ENCODE measurements at places on chromosomes 7 and 10.

DNA sequence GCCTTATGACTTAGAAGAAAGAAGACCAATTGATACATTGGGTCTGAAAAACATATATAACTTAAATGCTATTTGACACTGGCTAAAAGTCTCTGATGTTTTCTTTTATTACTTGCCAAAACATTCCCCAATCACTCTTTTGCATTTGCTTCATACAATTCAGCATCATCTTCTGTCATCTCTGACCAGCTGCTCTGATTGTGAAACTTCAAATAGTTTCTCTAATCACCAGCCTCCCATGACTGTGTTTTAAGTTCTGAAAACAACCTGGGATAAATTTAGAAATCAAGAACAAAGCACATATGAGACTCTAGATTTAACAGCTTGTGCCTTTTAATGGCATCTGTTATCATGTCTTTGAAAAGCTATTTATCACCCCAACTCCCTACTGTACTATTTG lies 208.4 kb upstream of the KCND2 start:
- no peak for DNase-seq

DNA sequence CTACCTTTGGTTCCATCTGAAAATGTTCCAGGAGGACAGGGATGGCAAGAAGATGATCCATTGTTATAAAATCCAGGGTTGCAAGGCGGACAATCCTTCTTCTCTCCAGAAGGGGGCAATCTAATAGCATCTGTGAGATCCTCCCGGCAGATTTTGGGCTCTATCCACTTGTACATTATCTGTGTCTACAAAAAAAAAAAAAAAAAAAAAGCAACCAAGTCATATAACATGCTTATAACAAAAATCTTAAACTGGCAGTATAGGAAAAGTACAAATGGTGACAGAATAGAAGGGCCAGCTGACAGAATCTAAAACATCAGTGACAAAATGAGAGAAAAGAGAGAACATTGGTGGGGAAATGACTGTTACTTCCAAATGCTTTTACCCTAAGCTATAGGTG lies 132.7 kb downstream of the ELAPOR2 start:
- peak; percentile 15 for DNase-seq

- no peak for DNase-seq
Observed at GRCh38 chr10:129192344-129193128, 274.5 kb upstream of the MGMT start.

DNA sequence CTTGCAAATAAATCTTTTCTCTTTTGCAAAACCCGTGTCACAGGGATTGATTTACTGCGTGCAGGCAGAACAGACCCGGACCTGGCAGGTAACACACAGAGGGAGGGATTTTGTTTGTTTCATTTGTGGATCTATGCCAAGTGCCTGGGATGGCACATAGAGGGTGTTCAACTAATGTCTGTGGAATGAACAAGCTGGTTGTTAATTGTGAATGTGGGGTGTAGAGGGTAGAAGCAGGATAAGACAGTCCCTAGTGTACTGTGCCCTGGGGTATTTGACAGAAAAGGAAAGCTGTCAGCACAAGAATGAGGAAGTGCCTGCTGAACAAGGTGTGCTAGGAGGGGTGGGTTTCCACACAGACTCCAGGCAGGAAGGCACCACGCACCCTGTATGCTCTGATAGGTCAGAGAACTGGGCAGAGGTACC lies 331.8 kb downstream of the CALN1 start:
- DNase-seq: no peak

DNA sequence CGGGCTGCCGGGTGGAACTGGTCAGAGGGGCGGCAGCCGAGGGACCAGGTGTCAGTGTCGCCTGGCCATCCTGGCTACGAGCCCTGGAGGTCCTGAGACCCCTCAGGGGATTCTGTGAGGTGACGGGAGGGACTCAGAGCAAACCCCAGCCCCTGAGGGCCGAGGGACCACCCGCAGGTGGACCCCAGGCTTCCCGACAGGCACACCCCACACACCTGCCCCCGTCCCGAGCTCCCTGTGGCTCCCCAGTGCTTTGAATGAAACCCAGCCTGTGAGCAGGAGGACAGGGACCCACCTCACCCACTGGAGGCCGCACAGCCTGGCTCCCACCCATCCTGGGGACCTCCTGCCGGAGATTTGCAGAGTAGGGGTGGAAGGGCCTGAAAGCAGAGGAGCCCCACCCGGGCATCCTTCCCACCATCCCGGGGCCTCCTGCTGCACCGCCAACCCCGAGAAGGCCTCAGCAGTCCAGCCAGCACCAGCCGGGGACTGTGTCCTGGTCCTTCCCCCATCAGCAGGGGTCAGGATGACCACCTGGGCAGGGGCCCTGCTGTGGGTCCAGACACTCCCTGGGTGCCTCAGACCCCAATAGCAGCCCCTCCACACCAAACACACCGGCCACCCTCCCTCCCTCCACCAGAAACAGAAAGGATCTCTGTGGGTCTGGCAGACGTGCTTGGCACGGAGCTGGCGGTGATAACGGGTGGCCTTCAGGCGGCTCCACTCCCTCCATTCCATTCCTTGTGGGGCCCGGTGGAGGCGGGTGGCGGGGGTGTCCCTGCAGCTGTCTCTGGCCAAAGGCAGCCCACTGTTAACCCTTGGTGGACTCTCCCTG lies 13.9 kb downstream of the VENTX start:
- no peak for DNase-seq

- DNase-seq: no peak
Observed at GRCh38 chr10:105413997-105414396, 772.9 kb downstream of the SORCS3 start.

DNA sequence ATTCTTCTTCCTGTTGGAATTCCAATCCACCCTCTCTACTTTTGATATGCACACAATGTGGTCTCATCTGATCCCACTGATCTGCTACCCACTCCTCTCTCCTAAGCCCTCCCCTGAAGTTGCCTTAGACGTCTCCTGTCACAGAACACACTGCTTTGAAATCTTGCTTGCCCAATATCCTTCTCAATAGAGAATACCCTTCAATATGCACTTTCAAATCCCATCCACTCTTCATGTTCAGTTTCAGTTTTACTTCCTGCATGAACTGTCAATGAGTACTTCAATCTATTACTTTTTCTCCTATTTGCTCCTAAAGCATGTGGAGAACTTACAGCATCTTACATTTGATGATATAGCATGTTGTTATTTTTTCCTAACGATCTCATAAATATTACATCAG lies 93.5 kb downstream of the UPF2 start:
- DNase-seq: no peak

- DNase-seq: no peak
Observed at GRCh38 chr7:45617166-45617565, 43.0 kb downstream of the ADCY1 start.

DNA sequence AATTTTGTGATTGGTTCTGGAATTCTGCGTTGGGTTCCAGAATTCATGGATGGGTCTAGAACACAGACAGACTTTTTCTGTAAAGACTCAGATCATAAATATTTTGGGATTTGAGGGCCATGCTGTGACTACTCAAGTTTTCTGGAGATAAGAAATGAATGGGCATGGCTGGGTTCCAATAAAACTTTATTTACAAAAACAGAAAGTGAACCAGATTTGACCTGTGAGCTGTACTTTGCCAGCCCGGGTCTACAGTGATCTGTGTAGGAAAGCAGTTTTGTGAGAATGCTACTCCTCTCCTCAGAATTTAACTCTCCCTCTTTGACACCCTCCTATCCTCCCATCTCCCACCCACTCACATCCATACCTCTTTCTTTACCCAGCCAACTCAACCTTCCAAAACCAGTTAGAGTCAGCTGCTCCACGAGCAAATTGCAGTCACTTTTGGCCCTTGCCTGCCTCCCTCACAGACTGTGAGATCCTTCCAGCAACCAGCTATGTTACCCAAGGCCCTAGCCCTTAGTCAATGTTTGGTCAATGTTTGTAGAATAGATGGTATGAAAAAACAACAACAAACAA lies 312.8 kb upstream of the ZMIZ1 start:
- no peak for DNase-seq

GRCh38 chr7:138510003-138510402 lies 49.9 kb downstream of the TRIM24 start:
- DNase-seq: no peak

DNA sequence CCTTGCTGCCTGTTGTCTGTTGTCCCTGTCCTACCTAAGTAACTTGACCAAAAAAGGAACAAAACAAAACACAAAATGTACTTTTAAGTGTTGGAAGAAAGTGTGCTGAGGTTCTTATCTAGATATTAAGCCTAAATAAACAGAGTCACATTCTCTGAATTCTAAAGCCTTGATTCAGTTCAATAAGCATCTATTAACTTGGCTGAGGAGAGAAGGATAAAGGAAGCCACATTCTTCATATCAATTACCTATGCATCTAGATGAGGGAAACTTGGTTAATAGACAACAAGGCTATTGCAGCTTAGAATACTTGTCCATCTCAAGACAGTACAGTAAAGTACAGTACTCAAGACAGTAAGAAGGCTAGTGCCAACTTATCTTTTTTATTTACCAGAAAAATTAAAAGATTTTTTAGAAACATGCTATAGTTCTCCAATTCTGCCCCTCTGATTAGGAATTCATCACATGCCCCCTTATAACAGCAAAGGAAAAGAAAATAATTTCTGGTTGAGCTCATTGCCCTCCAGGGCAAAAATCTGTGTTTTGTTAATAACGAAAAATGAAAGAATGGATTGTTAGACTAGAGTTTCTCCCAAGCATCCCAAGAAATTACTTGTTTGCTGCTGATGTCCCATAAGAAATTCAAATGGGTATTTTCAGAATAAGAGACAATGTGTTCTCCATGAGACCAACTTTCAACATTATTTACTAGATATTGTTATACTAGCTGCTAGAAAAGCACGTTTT lies 546.5 kb upstream of the SEMA3D start:
- DNase-seq: no peak

DNA sequence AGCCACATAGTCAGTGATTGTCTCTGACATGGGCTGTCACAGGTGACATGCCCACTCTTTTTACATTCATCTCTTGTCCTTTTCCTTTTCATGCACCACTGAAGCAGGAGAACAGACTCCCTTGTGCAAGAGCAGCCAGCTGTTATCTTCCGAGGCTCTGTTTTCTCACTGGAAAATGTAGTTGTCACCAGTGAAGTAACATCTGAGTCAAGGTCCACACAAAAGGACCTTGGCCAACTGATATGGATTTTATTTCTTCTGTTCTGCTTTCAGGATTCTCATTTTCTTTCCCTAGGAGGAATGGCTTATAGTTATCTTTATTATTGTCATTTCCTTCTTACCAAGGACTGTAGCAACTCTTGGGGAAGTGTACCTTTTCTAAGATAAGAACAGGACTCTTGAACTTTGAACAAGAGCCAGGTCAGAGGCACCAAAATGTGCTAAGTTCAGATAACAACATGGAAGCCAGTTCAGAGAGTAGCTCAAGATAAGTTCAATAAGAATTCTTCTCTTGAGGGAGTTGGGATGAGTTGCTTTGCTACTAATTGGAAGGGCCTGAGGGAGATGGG lies 22.7 kb downstream of the AVPI1 start:
- no peak for DNase-seq

- DNase-seq: no peak
Observed at GRCh38 chr10:1535301-1535965, 201.9 kb downstream of the ADARB2 start.
